ENCODE measurements at places on chromosomes 13 and 19.

DNA sequence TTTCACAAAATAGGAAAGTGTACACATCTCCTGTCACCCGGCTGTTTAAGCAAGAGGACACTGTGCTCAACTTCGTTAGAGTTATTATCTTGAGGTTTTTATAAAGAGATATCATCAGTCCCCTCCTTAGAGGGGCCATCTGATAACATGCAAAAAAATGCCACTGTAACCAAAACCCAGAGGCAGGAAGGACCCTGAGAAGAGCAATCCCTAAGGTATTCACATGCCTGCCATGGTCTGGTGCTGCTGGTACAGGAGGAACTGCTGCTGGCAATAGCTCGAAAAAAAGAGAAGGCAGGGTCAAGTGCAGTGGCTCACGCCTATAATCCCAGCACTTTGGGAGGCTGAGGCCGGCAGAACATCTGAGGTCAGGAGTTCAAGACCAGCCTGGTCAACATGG lies 12.8 kb upstream of the CEACAM3 start:
- no peak for DNase-seq

GRCh38 chr13:41494202-41494601 lies 36.9 kb downstream of the RGCC start:
- DNase-seq = no peak

DNA sequence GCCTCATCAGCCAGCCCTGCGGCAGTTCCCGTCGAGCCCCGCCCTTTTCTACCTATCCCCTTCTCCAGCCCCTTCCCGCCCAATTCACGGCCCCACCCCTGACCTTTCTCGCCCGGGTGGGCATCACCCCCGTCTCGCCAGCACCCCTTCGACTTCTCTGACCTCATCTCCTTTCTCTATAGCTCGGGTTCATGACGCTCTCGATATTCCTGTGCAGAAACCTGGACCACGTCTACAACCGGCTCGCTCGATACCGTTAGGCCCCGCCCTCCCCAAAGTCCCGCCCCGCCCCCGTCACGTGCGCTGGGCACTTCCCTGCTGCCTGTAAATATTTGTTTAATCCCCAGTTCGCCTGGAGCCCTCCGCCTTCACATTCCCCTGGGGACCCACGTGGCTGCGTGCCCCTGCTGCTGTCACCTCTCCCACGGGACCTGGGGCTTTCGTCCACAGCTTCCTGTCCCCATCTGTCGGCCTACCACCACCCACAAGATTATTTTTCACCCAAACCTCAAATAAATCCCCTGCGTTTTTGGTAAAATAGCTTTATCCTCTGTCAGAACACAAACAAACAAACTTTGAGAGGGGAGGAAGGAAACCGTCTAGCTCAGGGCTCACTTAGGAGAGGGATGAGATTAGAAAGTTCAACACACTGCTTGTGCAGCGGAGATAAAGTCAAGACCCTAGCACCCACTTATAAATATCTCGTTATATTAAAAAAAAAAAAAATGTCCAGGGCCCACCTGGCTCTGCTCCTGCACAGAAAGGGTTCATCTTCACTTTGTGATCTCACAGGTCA lies 5.1 kb downstream of the CD37 start:
- peak; percentile 50 for DNase-seq

- DNase-seq = peak; percentile 9
These were observed 70.9 kb downstream of the CDK8 start for GRCh38 chr13:26324867-26325266.

DNA sequence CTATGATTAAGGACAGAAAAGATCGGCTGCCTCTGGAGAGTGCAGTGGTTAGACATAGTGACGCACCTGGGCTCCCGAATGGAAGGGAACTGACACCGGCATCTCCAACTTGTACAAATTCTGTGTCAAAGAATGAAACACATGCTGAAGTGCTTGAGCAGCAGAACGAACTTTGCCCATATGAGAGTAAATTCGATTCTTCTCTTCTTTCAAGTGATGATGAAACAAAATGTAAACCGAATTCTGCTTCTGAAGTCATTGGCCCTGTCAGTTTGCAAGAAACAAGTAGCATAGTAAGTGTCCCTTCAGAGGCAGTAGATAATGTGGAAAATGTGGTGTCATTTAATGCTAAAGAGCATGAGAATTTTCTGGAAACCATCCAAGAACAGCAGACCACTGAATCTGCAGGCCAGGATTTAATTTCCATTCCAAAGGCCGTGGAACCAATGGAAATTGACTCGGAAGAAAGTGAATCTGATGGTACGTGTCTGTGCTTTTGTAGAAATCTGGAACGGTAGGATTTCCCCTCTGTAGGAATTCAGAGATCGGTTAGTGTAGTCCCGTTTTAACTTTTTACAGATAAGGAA lies 16.9 kb downstream of the ERCC5 start:
- no peak for DNase-seq

DNA sequence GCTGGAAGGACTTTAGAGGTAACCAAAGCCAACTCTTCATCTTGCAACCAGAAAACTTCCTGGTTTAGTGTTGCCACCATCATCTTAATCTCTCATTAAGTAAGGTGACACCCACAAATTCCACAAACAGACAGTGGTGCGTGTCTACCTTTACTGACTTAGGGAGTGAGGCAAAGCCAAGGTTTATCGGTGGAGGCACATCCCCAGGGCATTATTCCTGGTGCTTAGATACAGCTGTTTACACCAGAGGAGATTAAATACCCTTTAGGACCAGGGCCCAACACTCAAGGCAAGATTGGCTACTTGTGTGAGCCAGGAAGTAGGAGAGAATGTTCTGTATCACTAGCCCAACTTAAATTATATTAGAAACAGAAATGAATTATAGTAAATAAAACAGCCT lies 9.5 kb downstream of the STOML3 start:
- DNase-seq = no peak

DNA sequence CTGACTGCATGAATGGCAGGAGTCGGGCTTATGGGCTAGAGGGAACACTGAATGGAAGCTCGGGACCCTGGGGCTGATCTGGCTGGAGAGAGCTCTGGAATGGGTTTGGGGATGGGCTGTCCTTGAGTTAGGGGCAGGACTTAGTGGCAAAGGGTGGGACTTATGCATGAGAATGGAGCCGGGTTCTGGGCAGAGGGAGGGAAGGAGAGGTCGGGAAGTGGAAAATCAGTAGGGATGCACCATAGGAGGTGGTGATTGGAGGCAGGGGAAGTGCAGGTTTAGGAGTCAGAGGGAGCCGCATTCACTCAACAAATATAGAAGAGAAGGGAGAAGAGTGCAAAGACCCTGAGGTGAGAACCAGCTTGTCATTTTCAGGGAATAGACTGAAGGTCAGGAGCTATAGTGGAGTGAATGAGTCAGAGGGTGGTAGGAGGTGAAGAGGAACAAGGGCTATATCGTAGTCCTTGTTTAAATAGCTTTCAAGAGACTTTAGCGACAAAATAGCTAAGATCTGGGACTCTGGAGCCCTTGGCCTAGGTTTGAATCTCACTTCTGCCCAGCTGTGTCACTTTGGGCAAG lies 748 bp downstream of the RAB4B start:
- DNase-seq = peak; percentile 60

- no peak for DNase-seq
These were observed 6.7 kb downstream of the ZNF317 start for GRCh38 chr19:9146882-9147281.

GRCh38 chr19:38505958-38506357 lies 72.5 kb downstream of the RYR1 start:
- no peak for DNase-seq
